Right kidney (tissue), 9 donors: ENCODE measurements at places on chromosomes 7 and 10.

DNA sequence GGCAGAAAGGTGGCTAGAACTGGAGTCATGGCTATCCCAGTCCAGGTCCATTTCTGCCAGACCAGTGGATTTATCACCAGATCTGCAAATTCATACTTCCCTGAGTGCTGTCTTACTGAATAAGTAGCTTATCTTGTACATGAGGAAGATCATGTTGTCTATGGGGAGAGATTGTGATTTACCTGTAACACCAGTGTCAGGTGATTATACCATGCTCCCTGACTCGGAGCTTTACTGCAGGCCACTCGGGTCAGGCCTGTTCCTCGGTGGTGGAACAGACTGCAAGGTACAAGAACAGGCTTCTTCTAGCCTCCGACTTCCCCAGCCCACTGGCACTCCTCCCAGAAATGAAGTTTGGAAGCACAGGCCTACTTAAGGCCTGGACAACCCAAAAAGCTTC is 42.6 kb upstream of the DLG5 start:
- DNase-seq: no peak

GRCh38 chr10:81027223-81027622 is 489.5 kb downstream of the SH2D4B start:
- no peak for DNase-seq

DNA sequence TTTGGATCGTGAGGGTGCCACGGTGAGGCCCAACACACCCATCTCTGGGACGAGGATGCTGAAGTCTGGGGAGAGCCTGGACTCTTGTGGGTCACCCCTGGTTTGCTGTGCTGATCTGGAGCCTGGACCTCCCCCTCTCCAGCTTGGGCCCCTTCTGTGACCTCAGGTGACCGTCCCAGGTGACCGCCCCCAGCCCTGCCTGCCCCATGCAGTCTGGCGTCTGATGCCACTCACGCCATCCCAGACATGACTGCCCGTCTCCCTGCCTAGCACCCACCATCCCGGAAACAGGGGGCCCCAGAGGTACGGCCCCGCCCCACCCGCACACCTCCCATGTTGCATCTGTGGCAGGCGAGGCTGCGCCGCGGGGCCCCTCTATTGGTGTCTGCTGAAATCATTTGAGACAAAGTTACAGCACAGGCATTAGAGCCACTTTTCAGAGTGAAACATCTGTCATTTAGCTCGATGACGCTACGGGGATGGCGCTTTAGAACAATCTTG is 21.1 kb downstream of the UNCX start:
- DNase-seq: no peak

DNA sequence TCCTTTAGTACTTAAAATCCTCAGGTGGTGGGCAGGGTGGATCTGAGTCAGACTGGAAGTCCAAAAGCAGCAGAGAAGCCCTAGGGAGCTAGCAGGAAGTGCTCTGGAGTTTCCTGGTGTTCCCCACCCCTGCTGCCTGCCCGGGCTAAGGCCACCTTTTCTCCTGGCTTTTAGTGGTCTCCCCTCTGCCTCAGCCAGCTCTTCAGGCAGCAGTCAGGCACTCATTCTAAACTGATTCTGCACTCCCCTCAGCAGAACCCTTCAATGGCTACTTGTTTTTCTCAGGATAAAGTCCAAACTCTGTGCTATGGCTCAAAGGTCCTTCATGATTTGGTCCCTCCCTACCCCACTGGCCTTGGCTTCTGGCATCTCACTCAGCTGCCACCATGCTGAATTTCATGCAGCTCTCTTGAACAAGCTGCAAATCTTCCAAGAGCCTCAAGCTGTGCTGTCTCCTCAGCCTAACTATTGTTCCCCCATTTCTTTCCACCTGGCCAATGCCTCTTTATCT is 28.9 kb upstream of the DNMBP start:
- no peak for DNase-seq

DNA sequence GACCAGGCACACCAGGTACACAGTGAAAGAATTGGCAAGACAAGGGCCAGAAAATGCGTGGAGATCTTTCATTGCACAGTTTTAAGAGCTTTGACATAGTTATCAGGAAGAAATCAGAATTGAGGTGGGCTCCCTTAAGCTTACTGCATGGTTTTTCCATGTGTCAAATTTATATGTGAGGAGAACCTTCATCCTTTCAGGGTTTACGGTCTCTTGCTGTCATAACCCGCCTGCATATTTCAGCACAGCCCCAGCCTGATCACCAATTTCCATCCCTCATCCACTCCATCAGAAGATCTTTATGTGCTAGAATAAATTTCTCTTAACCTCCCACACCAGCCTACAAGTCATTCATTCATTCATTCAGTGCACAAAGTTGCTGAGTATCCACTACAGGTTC is 373.1 kb downstream of the KCNMA1 start:
- DNase-seq: no peak

DNA sequence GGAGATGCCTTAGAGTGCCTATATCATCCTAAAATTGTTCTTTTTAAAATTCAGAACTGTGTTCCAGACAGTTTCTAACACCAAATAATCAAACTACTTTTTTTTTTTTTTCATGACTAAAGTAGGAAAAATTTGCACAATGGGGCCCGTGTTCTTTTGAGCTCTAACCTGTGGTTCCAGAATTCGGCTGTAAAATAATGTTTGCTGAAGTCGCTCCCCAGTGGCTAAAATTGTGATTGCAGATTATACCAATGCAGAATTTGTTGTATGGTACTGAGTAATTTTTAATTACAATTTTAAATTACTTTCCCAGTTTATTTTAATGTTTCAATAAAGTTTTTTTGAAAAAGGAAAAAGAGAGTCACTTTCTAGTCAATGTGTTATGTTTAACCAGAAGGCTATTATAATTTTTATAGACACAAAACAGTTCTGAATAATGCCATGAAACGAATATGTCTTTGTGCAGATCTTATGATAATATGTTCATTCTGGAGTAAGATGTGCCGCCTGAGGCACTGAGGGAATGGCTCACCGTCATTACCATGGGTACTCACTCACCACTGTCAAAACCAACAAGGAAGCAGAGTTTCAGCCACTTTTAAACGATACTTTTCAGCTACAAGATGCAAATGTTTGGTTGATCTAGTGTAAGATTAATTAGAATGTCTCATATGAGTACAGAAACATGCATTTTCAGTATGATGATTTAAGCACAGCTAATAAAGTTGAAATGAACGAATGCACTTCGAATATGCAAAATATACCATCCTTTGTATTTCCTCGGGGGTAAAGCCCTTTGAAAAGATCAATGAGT is 173.6 kb downstream of the PRKCQ start:
- no peak for DNase-seq

GRCh38 chr10:43361547-43362190 is 9.8 kb upstream of the FXYD4 start:
- DNase-seq: no peak

DNA sequence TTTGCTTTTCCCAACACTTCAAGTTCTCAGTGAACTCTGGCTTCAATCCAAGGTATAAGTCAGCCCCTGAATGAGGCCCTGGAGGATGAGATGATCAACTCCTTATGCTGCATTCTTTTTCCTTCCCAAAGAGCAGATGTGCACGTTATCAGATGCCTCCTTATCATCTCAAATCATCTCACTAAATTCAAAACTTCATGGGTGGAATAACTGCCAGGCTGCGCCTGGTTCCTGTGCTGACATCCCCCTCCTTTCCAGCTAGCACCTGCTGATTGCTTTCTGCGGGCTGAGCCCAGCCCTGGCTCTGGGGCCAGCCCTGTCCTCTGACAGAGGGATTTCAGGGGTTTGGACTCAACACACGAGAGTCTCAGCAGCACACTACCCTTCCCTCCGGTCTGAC is 44.9 kb downstream of the TLL2 start:
- no peak for DNase-seq

- DNase-seq: peak; percentile 49
Observed at GRCh38 chr10:21520949-21521348, 4.5 kb downstream of the SKIDA1 start.

GRCh38 chr7:137408126-137408525 is 64.6 kb upstream of the PTN start:
- DNase-seq: no peak

DNA sequence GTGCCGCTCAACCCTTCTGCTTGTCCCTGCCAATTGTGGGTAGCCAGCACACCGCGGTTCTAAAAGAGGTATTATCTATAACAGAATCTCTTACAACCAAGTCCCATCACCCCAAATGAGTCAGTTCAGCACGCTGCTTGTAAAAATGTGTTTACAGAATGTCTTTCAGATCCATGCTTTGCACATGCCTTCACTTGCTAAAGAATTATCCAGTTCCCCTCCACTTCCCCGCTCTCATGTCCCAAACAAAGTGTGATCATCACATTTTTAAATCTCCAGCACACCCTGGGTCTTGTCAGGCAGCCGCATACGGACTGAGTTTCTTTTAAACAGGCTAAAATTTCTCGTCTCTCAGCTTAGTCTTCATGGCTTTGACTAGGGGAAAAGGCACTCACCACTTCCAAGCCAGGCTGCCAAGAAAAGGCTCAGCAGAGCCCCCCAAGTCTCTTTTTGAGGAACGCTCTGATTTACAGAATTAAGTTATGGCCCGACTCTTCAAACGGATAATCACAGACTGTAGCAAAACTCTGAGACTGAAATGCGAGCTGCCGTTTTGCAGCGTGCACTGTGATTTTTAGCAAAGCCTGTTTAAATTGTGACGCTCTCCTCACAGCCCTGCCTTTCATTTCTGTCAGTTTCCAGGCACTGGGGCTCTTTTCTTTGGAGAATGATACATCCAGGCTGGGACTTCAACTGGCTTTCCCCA is 29.8 kb upstream of the FGFR2 start:
- DNase-seq: no peak

- DNase-seq: no peak
Observed at GRCh38 chr7:47008461-47008860, 573.5 kb downstream of the TNS3 start.

GRCh38 chr10:18142151-18142550 is 1.9 kb downstream of the CACNB2 start:
- DNase-seq: no peak

DNA sequence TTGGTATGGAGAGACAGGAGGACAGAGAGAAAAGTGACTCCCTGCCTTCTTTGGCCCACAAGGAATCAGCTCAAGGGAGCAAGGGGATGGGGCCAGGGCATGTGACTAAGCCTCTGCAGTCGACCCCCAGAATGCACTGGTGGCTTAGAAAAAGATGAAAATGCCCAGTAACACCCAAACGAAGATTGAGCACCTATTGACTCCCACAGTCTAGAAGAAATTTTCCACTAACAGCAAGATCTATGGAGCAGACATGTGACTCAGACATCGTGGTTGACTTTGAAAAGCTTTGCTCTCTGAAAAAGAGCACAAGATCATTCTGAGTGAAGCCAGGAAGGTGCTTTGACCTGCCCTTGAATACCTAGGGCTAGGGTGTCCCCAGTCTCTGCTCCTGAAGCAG is 586.0 kb downstream of the CALN1 start:
- DNase-seq: no peak

DNA sequence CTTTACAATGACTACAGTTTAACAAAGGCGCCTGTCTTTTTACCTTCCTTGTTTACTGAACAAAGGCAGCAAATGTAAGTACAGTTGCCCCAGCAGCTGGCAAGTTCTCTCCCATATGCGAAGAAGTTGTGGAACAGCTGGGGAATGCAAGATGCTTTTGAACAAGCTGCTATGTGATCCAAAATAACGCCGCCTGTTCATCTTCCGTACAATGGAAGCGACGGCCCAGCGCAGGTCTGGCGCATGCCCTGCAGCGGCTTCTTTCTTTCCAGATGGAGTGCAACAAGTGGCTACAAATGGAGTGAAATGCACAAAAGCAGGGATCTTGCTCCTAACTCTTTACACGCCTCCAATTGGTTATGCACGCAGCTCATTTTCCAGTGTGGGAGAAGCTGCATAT is 97.0 kb upstream of the SVIL start:
- no peak for DNase-seq

DNA sequence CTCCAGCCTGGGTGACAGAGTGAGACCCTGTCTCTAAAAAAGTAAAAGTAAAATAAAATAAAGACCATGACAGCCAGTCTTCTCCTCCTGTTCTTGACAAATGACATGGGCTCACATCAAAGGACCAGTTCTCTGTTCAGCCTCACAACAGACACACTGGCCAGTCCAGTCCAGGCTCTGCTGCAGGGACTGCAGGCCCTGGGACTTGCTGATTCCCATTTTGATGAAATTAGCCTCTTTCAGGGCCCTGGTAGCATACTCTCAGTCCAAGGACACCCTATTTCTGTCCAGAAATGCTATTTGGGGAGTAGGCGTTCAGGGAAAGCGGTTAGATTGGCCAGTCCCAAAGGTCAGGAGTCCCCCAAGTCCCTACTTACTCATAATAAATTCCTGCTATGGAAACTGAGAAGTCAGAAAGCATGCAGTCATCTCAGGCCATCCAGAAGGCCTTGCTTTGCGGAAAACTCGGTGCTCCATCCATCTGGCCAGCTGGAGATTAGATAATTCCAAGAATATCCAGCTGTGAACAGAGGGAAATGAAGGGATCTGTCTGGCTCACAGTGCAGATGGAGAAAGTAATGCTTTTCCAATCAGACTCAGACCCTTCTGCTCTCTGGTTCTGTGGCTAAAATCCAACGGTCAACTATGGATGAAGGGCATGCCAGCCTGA is 74.4 kb downstream of the RAB11FIP2 start:
- no peak for DNase-seq

DNA sequence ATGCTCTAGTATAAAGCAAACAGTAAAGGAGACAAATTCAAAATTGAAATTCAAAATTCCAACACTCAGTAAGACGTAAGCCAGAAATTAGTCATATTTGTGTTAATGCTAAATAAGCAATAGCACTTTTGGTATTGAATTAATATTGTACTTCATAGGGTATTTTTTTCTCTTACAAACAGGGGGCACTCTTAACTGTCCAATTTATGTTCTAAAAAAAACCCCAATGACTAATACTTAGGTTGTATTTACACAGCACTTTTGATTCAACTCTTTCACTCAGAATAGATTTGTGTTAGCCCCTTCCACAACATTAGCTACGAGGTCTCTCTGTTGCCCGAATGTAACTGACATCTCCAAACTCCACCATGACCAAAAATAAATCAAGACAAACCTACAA is 284.9 kb upstream of the COBL start:
- no peak for DNase-seq

- no peak for DNase-seq
Observed at GRCh38 chr10:72541337-72541736, 84.5 kb downstream of the MICU1 start.

- no peak for DNase-seq
Observed at GRCh38 chr10:70616761-70617160, 14.2 kb upstream of the PRF1 start.

DNA sequence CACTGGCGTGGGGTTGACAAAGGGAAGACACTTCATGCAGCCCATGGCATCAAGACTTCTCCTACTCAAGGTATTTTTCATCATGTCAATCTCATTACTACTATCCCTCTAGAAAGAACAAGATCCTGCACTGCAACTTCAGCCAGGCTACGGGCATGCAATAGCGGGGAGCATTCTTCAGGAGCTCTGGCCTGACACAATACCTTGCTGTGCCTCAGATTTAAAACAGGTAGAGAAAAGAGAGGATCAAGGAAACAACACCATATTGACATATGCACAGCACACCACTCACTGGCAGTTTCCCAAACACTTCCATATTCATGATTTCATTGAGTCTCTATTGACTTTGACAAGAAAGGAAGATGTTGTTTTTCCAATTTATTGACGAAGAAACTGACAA is 51.5 kb downstream of the DOCK4 start:
- no peak for DNase-seq
